ENCODE measurements at places on chromosomes 11 and 22. TPM values are rescaled to one million over a fixed set of nuclear protein-coding genes. Genes with fewer than 3 reads are reported as not detected.
A peak's percentile ranks its signal among the peaks of the same experiment; 100 is the strongest.

MS4A12 gene
- not detected for total RNA-seq

RFPL1 gene
- total RNA-seq, result not detected

TUBA8 gene
- 1.5 TPM for total RNA-seq

- DNase-seq, result peak; percentile 17
Measured at GRCh38 chr11:48103621-48104567, 112.7 kb upstream of the OR4B1 start.

DNA sequence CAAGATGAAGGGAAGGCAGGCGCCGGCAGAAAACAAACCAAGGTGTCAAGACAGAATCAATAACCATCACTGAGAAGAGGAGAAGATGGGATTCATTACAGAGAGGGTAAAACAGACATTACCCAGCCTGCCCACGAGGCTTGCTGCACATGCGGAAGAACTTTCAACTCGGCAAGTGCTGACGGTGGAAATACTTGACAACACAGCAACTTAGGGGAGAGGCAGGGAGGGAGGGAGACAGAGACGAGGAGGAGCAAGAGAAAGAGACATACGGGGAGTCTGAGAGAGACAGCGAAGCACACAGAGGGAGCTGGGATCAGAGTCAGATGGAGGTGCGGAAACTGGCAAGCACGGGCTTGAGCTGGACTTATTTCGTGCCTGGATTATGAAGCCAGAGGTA lies 129.3 kb upstream of the NECTIN1 start:
- DNase-seq, result no peak

DNA sequence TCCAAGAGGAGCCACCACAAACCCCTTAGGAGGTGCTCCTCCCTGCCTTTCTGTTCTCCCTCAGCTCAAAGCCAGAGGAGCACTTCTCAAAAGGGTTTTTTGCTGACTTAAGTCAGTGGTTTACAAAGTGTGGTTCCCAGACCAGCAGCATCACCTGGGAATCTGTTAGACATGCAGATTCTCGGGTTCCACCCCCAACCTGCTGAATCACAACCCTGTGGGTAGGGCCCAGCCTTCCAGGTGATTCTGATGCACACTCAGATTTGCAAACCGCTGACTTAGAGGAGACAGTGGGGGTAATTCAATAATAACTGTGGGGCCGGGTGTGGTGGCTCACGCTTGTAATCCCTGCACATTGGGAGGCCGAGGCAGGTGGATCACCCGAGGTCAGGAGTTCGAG lies 22.8 kb downstream of the CREB3L1 start:
- DNase-seq, result no peak

- no peak for DNase-seq
Measured at GRCh38 chr11:11169715-11170351, 183.2 kb downstream of the CSNK2A3 start.

- DNase-seq, result no peak
Measured at GRCh38 chr11:8613036-8613435, 19.0 kb upstream of the STK33 start.

GRCh38 chr11:59532620-59533019 lies 21.3 kb downstream of the OR4D9 start:
- DNase-seq, result no peak

DNA sequence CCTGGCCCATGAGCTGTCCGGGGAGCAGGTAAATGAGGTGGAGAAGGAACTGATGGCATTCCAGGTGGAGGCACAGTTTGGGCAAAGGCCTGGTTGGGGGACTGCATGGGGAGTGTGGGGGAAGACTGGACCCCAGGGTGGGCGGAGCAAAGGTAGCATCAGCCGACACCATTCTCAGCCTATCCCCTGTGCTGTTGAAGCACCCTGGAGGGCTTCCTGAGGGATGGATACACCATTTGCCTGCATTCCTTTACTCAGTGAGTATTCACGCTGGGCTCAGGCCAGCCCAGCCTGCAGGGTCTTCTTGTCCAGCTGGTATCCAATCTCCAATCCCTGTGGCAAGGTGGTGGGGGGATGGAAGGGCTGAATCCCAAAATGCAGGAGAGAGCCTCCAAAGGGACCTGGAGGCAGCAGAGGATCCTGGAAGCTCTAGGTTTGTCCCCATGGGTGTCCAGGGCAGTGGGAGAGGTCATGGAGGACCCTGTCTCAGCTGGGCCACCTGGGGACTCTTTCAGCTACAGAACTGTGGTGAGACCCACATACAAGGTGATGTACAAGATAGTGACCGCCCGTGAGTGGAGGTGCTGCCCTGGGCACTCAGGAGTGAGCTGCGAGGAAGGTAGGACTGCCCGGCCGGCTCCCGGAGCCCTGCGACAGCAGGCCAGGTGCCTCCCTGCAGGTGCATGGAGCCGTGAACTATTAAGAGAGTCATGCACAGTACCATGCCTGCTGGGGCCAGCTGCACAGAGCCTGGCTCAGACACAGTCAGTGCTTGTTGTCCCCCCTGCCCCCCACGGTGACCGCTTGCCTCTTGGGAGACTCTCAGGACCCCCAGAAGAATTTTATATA lies 9.5 kb downstream of the EMID1 start:
- no peak for DNase-seq

DNA sequence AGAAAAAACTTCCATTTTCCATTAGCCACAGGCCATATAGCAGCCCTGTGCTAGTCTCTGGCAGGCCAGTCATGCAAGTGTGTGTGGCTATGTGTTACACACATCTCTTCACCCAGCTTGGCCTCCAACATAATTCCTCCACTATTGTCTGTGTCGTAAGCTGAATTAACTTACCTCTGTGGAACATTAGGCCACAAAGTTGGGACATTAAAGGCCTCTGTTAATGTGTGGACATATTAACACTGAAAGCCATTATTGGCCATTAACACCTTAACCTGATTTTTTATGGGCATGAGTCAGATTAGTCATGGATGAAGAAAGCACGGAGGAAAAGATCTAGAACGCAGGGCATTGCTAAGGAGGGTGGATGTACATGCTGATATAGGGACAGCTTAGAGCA lies 100.1 kb downstream of the DBX1 start:
- DNase-seq, result no peak

- no peak for DNase-seq
Measured at GRCh38 chr11:28472904-28473303, 364.7 kb downstream of the METTL15 start.
